A172 (cell line): ENCODE measurements at places on chromosomes 7 and 10. TPM values are rescaled to one million over a fixed set of nuclear protein-coding genes. Genes with fewer than 3 reads are reported as not detected.

DNA sequence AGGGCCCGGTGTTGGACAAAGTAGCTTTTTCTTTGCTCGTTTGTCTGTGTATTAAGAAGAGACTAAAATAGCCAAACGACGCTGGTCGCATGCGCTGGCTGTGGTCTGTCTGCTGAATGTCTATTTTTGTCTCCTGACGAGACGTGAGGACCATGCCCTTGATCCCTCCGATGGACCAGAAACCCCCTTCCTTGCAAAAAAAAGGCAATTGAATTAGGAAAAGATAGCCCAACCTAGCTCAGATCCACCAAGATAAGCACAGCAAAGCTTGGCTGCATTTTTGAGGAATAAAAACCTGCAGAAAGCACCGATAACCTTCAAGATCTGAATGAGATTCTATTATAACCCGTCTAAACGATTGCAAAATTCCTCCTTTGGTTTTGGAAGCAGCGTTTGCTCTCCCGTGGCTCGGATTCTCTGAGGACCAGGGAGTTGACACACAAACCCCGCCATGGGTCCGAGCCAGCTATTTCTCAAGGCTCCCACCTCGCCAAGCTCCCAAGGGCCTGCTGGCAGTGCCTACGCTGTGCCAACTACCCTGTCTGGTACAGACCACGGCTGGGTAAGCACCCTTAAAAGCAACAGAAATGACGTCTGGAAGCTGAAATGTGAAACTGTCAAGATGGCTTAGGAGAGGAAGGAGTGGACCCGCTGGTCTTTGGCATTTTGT is 17.7 kb upstream of the TTYH3 start:
- no peak for DNase-seq

DNA sequence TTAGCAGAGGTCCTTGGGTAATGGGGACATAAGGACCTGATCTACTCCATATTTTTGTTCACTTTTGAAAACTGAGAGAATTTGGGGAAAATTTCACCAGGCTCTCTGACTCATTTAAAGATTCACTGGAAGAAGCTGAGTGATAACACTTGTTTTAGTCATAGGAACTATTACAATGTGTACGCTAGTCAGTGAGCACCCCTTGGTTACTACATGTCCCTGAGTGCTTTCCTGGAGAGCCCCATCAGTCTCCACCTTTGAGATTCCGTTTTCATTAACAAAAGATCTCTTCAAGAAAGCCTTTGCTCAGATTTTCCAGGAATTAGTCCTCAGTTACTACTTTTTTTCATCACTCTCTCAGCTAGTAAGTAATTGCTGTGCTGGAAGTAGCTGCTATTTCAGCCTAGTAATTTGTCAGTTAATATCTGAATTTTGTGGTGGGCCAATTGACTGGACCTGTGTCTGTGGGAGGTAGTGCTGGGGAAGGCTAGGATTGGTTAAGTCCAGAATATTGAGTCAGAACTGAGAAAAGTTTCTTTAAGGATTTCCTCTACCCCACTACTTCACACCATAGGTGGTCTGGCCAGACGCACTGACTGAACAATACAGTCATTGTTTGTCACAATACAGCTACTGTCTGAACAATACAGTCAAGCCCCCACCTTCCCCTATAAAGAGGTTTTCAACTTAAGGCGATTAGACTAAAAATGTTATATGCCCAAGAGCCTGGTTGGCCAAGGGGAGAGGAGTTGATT is 235.0 kb downstream of the CCDC7 start:
- DNase-seq, result peak; percentile 54

DNA sequence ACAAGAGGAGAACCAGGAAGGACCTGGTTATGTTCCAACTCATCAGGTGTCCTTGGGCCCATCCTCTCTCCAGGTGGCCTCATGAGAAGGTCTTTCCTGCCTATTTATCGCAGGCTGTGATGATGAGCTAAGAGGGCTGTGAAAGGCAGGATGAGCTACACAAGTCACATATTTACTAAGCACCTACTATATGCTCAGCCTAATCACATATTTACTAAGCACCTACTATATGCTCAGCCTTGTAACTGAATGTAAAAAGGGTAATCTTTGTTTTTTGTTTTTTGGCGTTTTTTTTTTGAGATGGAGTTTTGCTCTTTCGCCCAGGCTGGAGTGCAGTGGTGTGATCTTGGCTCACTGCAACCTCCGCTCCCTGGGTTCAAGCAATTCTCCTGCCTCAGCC is 44.2 kb upstream of the NPFFR1 start:
- DNase-seq, result no peak

Gene GLCCI1
- 3.0 and 7.2 TPM in 2 replicates for total RNA-seq

Gene SUN3
- 4.5 and 7.9 TPM in 2 replicates for total RNA-seq
